ENCODE measurements at places on chromosomes 4 and X. TPM values are rescaled to one million over a fixed set of nuclear protein-coding genes. Genes with fewer than 3 reads are reported as not detected.

Gene FAM9B
- not detected for total RNA-seq

Gene CYSLTR1
- total RNA-seq, result 14.7 TPM

Gene DLG3
- total RNA-seq, result 4.1 TPM

Gene AMTN
- total RNA-seq, result not detected

Gene HERC5
- total RNA-seq, result 52.5 TPM

Gene TEX13C
- total RNA-seq, result not detected

Gene NLGN3
- total RNA-seq, result 3.4 TPM

Gene SPACA5
- total RNA-seq, result not detected

Gene PAGE1
- total RNA-seq, result not detected

Gene CXCR3
- total RNA-seq, result 74.0 TPM

Gene AMOT
- 4.1 TPM for total RNA-seq

DNA sequence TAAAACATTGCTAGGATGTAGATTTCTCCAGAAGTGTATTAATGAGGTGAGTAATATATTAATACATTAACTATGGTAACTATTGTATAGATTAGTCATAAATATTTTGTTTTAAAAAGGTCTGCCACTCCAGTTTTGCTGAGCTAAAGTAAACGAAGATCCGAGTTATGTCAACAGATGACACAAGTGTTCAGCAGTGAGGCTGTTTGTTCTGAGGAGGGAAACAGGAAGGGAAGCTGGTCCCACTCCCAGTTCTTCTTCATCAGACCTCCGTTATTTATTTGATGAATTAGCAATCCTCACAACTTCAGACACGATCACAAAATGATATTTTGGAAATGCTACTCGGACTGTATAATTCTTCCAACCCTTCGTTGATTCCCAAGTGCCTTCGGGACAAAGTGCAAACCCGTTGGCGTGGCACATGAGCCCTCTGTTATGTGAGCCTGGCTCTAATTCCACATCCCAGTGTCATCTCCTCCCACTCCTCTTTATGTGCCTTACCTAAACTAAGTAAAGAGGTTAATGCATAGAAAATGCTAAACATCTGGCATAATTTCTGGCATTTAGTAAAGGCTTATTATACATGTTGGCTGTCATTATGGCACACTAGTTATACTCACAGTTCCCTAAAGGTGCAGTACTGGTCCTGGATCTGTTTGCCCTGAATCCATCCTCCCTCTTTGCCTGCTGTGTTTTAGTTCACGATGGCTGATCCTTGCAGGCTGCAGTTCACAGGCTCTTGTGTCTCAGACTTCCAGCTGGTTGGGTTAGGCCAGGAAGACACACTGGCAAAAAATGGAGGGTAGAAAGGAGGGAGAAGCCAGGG, 190.6 kb upstream of the LNX1 start:
- no peak for DNase-seq

- DNase-seq, result no peak
Observed at GRCh38 chr4:83839615-83840014, 303.7 kb downstream of the GPAT3 start.

- DNase-seq, result no peak
Observed at GRCh38 chr4:185716577-185717376, 95.2 kb downstream of the SORBS2 start.

DNA sequence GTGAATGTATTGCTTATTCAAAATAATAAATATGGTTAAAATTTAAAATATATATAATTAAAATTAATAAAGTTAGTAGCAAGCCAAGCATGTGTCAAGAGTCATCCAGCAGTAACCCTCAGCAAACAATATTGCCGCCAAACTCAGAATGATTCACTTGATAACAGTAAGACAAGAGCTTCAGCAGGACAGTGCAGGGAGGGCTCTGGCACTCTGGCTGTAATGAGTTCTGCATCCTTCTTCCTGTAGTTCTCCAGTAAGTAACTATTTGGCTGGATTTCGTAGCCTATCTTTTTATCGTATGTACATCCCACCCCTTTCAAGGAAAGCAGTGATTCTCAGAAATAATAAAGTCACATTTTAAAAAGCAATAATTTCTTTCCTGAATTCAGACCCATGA, 17.6 kb downstream of the OTUD6A start:
- no peak for DNase-seq

DNA sequence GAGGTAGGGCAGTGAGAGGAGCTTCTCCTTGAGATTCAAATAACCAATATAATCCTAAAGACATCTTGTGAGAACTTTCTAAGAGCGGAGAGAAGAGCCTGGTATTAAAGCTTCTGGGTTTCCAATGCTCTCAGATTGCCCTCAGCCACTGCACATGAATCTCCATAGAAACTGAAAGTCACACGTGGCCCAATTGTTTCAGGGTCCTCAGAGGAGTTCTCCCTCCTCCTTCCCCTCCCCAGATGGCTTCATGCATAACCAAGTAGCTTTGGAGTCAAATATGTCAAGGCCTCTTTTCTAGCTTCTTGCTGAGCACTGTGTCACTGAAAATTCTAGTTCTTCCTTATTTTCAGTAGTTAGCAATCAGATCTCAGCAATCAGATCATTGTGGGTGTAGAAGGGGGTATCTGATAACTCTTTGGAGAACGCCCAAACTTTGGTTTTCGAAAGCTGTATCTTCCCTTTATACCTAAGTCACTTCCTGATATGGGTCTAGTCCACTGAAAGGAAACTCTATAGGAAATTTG, 2.2 kb downstream of the BTK start:
- DNase-seq, result no peak

DNA sequence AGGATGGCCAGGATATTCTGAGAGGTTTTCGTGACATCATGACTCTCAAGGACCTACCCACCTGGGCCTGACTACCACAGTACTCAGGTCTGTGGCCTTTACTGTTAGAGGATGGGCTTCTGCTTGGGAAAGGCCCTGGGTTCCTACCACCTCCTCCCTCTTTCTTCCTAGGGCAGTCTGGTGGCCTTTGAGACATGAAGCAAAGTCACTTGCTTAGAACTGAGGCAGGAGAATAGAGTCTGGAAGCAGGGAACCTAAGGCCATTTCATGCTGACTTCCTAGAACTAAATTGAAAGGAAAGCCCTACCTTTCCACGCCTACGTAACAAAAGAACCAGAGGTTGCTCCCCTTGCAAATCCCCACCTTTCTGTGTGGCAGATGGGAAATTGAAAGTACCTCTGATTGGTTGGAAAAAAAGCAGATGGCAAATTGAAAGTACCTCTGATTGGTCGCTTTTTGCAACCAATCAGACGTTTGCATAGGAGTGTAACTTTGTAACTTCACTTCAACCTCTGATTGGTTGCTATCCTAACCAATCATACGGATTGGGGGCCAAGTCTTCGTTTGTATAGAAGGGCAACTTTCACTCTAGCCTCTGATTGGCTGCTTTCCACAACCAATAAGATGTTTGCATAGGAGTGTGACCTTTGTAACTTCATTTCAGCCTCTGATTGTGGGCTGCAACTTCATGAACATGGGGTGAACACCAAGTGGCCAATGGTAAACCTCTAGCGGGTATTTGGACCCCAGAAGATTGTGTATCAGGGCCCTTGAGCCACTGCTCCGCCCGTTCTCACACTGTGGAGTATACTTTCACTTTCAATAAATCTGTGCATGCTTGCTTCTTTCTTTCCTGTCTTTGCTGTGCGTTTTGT, 9.9 kb upstream of the AKAP14 start:
- DNase-seq, result peak; percentile 27

GRCh38 chr4:129335276-129335675, 239.3 kb downstream of the C4orf33 start:
- no peak for DNase-seq

DNA sequence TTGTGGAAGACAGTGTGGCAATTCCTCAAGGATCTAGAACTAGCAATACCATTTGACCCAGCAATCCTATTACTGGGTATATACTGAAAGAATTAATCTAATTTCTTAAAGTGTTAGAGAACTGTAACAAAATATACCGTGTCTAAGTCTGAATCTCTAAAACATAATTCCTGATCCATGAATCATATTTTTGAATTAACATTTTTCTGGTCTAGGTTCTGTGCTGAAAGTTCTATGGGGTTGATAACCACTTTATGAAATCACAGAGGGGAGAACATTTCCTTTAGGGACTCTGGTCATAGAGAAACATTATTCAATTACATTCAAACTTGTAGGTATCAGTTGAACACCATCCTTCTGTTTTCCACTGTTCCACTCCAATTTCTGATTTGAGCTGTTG, 91.9 kb upstream of the ETNPPL start:
- no peak for DNase-seq

- DNase-seq, result no peak
Observed at GRCh38 chrX:66676413-66676812, 37.5 kb upstream of the EDA2R start.

DNA sequence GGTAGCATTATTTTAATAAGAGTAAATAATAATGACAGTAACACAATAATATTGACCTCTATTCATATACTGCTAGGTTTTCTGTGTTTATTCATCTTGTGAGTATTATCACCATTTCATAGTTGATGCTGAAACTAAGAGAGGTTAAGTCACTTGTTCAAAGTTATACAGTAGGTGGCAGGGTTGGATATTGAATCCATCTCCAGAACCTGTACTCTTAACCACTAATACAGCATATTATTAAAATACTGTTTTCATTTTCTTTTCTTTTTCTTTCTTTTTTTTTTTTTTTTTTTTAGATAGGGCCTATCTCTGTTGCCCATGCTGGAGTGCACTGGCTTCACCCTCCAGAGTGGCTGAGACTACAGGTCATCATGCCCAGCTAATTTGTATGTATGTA, 7.1 kb upstream of the ELF2 start:
- no peak for DNase-seq

DNA sequence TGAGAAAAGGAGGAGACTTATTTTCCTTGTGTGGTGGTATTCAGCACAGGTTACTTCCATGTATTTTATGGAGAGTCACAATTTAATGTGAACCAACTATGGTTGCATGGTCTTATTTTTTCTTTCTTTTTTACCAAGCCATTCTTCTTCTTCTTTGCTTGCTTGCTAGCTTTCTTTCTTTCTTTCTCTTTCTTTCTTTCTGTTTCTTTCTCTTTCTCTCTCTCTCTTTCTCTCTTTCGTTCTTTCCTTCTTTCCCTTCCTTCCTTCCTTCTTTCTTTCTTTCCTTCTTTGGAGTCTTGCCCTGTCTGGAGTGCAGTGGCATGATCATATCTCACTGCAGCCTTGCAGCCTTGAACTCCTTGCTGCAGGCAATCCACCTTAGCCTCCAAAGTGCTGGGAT, 68.9 kb downstream of the DOCK11 start:
- no peak for DNase-seq

GRCh38 chrX:134236626-134237614, at the start of gene CCDC160:
Gene CCDC160, plus strand, starts transcription at chrX:134237182. Its CDS starts 7,619 bp downstream, at chrX:134244801.
- no peak for DNase-seq

GRCh38 chr4:38925492-38926413, 58.1 kb downstream of the FAM114A1 start:
- no peak for DNase-seq

- no peak for DNase-seq
Observed at GRCh38 chr4:152663203-152664066, 16.4 kb downstream of the TMEM154 start.

DNA sequence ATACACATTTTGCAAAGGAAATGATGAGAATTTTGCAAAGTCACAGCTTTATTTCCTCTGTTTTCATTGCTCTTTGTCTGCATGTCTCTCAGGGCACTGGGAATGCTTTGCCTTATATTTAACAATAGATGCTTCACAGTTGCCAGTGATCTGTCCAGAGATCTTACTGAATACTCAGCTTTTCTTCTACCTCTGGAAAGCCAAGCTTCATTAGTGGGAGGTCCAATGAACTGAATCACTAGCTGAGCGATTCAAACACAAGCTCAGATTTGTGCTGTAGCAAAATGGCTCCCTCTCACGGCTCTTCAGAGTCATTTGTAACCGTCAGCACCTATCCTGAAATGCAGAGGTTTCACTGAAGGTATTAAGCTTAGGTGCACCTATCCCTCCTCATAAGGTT, 138.9 kb downstream of the DCLK2 start:
- DNase-seq, result no peak

DNA sequence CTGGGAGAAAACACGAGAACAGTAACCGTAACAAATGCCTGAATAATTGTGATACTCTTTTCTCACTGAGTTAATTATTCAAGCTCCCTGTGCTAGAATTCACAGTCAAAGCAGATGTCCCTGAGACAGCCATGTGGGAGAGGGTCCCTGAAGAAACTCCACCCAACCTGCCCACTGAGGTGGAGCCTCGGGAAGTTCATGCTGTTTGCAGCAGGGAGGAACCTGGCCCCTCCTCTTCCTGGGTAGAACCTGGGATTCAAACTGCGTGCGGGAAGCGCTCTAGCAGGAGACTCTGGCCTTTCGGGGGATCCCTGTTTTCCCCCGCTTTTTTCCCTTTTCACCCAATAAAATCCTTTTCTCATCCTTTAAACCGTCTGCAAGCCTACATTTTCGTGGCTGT, 20.2 kb upstream of the RHOH start:
- no peak for DNase-seq

- DNase-seq, result no peak
Observed at GRCh38 chr4:1222938-1223690, 25.8 kb downstream of the CTBP1 start.

DNA sequence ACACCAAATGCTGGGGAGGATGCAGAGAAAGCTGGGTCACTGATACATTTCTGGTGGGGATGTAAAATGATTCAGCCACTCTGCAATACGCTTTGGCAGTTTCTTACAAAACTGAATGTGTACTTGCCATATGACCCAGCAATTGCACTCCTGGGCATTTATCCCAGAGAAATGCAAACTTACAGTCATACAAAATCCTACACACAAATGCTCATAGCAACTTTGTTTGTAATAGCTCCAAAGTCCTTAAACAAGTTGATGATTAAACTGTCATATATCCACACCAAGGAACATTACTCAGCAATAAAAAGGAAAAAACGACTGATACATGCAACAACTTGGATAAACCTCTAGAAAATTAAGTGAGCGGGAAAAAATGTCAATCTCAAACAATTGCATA, 12.3 kb downstream of the MID1 start:
- no peak for DNase-seq

DNA sequence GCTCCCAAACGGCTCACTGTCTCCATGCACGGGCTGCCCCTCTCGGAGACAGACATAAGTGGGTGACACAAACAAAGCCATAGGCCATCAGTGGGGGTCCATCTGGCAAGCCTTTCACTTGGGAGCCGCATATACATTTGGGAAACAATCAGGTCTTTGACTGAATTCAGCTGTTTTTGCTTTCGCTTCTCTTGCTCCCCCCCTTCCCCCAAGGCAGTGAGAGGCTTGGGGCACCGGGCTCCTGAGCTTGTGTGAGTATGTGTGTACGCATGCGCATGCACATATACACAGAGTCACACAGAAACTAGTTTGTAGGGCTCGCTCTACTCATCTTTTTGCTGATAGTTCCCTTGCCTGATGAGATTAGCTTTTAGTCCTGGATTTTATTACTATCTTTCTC, 284.4 kb downstream of the AFF2 start:
- DNase-seq, result no peak

DNA sequence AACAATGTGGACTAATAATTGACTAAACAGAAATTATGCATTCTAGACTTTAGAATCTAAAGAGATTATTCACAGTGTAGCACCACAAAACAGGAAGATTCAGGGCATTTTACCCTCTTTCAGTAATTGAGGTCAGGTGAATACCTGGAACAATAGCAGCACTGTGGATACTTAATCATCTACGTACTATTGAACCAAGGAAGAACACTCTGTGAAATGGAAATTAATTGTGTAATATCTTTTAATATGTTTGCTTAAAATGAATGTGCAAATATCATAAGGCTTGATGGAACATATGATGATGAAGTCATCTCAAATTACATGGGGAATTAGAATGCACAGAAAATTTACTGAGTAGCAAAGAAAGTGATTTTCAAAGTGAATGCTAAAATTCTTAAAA, 68.5 kb upstream of the MAP9 start:
- no peak for DNase-seq
